ENCODE measurements at places on chromosomes 16 and 17.

DNA sequence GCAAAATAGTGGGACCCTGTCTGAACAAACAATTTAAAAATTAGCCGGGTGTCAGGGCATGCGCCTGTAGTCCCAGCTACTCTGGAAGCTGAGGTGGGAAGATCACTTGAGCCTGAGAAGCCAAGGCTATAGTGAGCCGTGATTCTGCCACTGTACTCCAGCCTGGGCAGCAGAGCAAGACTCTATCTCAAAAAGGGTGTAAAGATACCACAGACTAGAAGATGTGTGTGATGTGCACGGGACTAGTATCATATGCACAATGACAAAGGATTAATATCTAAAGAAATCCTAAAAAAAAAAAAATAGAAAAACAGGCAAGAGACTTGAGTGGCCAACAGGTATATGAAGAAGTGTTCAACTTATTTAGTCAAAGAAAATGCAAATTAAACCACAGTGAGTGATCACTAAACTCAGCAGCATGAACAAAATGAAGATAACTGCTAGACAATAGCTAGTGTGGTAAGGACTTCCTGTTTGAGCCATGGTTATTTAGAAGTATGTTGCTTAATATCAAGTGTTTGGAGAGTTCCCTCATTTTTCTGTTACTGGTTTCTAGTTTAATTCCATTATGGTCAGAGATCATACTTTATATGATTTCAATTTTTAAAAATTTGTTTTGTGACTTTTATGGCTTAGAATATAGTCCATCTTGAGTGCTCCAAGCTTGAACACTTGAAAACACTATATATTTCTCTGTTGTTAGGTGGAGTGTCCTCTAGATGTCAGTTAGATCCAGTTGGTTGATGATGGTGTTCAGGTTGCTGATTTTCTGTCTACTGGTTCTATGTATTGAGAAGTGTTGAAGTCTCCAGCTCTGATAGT lies 14.7 kb upstream of the SLX4 start:
- DNase-seq = peak; percentile 54

DNA sequence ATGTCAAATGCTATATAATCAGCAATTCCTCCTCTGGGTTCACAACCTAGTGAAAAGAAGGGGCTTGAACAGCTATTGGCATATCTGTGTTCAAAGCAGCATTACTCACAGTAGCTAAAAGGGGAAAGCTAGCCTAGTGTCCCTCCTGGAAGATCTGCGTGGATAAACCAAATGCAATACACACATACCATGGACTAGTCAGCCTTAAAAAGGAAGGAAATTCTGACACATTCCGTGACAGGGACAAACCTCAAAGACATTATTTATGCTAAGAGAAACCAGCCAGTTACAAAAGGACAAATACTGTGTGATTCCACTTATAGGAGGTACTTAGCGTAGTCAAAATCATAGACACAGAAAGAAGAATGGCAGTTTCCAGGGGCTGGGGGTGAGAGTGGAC lies 90.1 kb downstream of the XYLT1 start:
- DNase-seq = peak; percentile 93

DNA sequence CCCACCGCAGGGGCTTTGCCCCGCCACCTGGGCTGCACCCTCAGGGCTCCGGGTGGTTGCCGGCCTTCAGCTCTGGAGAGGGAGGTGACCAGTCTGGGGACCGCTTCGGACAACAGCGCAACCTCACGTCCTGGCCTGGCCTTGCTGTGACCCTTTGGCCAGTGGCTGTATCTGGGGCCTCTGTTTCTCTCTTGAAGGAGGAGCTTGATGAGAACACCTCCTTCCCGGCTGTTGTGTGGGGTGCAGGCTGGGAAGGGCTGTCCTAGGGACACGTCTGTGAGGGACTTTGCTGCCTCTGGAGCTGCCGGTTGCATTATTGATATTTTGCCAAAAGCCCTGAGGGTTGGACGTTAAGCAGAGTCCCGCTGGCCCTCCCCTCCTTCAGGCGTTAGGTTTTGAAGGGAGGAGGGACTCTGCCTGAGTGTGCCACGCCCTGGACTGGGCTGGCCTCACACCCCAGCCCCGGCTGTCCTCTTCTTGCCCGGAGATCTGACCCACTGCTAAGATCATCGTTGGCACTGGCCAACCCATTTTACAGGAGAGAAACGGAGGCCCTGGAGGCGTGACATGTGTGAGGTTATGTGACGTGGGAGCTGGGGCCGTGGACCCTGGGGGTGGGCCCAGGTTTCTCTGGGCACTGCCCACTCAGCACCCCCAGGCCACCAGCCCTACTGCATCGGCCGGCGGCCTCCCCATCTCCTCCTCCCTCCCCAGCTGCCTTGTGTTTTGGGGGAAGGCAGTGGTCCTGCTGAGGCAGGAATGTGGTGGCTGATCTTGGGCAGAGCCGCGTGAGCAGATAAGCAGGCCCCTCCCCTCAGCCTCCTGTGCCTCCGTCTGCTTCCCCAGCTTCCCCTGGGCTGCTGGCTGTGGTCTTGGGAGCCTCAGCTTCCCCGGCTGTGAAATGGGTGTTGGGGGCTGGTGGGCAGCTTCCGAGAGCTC lies 8.5 kb downstream of the ZFPM1 start:
- DNase-seq = no peak

GRCh38 chr17:10135539-10136257 lies 62.7 kb downstream of the GAS7 start:
- DNase-seq = peak; percentile 92

GRCh38 chr16:89506113-89506504 lies 2.1 kb upstream of the SPG7 start:
- no peak for DNase-seq

DNA sequence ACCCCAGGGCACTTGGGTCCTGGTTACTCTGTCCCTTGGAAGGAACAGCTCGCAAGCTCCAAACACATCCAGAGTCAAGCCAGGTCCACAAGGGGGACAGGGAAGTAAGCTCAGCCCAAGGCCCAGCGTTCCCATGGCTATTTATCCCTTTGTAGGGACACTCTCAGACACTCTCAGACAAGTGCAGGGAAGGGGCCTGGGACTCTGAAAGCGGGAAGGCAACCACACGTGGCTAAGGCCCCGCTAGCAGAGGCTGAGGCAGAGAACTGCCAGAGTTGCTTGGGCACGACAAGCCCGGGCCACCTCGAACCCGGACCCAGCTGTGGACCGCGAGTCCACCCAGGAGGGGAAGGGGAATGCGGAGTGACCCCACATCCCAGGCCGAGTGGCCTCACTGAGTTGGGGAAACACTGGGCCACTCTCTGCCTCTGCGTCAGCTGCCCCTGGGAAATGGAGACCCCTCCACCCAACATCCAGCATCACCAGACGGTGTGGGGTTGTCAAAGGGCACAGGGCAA lies 10.2 kb downstream of the NPTX1 start:
- no peak for DNase-seq

- DNase-seq = no peak
Measured at GRCh38 chr16:678209-678857, 1.9 kb upstream of the STUB1 start.

- DNase-seq = no peak
Measured at GRCh38 chr17:38420518-38420917, 7.7 kb upstream of the ARHGAP23 start.

DNA sequence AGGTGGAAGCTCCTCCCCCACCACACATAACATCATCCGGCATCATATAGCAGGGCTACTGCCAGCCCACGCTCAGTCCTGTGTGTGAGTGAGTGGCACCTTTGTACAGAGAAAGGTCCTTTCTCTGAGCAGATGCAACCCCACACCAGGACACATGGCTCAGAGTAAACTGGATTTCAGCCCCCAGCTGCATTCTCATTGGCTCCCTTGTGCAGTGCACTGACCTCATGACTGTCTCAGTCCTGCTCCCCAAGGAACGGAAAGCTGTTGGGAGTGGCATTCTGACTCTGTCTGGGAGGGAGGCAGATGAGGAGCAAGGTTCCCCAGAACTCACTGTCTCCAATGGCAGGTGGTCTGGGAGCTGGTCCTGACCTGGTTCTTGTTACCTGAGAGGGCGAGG lies 244.1 kb downstream of the PHKB start:
- no peak for DNase-seq

- DNase-seq = no peak
Measured at GRCh38 chr17:57338257-57338914, 82.1 kb downstream of the MSI2 start.

GRCh38 chr17:2071455-2072281 lies 16.8 kb downstream of the HIC1 start:
- no peak for DNase-seq

GRCh38 chr17:40173778-40174135 lies 3.5 kb upstream of the RAPGEFL1 start:
- DNase-seq = no peak

- no peak for DNase-seq
Measured at GRCh38 chr17:42141382-42141781, 13.4 kb downstream of the RAB5C start.

DNA sequence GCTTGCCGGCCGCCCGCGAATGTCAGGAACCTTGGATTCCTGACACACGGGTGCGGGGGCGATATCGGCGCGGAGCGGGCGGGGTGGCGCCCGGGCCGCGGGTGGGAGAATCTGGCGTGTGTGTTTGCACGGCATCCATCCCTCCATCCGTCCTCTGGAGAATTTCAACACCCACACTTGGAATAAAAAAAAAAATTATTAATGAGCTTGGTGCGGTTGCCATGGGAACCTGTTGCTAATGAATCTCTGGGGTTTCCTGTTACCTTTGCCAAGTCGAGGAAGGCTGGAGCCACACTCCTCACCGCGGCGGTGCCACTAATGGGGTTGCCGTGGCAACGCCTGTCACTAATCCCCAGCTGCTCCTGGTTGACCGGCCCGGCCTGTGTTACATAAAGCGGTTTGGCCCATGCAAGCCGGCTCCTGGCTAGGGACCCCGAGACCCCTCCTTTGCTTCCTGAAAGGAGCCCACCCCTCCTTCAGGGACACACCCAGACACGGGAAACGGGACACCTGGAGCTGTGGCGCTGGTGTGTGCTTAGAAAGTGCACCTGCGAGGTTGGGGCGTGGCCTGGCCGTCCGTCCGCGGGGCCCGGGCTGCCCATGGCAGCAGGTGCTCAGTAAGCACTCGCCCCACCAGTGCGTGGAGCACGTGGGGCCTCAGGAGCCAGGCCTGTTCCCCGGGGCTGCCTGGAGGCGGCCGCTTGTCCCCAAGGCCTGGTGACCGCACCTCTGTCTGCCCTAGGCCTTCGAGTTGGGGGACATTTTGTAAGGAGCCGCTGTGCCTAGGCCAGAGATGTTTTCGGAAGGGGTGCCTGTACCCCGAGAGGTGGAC lies 14.6 kb downstream of the CACNA1H start:
- DNase-seq = no peak

GRCh38 chr16:6428861-6429260 lies 903.8 kb upstream of the RBFOX1 start:
- DNase-seq = no peak

DNA sequence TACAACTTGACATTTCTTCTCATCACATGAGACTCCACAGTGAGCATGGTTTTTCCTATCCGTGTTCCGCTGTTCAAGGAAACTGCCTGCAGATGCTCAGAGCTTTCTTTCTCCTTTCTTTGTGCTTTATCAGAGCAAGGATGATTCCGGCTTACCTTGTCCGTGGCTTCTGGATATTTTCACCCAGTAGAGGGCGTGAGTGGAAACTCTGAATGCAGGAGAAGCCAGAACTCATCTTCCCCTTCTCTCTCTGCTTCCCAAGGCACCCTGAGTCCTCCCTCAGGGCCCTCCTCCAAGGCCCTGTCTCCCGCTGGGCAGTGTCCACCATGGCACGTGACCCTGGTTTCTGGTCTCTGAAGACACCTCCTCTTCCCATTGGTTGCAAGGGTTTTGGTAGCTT lies 721.1 kb upstream of the RBFOX1 start:
- no peak for DNase-seq

DNA sequence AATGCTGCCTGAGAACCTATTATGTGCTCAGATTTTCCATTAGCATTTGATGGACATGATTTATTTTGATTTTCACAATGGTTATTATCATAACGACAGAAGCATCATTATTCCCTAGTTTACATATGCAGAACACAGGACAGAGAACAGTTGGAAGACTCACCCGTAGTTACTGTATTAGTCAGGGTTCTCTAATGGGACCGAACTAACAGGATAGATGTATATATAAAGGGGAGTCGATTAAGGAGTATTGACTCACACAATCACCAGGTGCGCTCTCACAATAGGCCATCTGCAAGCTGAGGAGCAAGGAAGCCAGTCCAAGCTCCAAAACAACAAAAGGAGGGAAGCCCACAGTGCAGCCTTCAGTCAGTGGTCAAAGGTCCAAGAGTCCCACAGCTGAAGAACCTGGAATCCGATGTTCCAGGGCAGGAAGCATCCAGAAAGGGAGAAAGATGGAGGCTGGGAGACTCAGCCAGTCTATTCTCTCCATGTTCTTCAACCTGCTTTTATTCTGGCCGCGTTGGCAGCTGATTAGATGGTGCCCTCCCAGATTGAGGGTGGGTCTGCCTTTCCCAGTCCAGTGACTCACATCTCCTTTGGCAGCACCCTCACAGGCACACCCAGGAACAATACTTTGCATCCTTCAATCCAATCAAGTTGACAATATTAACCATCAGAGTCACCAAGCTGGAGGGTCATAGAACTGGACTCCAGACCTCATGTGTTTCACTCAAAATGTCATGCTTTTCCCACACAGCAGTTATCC lies 92.7 kb upstream of the XYLT1 start:
- no peak for DNase-seq

DNA sequence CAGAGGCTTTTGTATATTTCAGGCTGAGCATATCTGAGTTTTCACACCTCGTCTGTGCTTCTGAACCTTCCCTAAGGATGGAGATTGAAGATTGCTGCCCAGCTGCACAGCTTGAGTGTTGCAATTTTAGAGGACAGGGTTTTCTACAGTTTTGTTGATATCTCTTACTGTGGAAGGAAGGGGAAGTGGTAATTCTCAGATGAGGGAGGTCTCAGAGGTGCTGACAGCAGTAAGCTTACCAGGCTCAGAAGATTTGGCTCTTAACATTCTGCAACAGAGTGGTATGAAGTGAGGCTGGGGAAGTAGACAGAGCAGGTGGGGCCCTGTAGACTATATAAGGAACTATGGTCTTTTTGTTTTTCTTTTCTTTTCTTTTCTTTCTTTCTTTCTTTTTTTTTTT lies 45.8 kb upstream of the ARHGAP17 start:
- DNase-seq = peak; percentile 43

GRCh38 chr17:1035546-1036170 lies 38.7 kb downstream of the TIMM22 start:
- no peak for DNase-seq

DNA sequence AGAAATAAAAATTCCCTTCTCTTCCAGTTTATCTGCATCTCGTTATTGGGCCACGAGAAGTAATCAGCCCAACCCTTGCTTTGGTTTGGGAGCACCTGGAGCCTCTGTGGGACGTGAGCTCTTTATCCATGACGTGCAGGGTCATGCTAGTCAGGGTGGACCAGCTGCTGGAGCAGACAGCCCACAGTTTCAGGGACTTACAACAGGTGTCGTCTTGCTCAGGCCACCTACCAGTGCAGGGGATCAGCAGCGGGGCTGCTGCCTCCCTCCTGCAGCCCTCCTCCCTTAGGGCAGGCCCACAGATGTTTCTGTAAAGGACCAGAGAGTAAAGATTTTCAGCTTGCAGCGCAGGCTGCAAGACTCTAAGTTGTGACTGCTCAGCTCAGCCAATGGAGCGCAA lies 16.9 kb downstream of the ADAD2 start:
- no peak for DNase-seq

Data from suppressor macrophage treated with lipopolysaccharide for 4 hours (primary cell).